Activated naive CD8-positive, alpha-beta T cell treated with anti-CD3 and anti-CD28 coated beads, Interleukin-2, amount 10 ng/mL, durations not matched to agents 7 days and 5 days (primary cell): ENCODE measurements at places on chromosomes 11 and 22. TPM values are rescaled to one million over a fixed set of nuclear protein-coding genes. Genes with fewer than 3 reads are reported as not detected.

DNA sequence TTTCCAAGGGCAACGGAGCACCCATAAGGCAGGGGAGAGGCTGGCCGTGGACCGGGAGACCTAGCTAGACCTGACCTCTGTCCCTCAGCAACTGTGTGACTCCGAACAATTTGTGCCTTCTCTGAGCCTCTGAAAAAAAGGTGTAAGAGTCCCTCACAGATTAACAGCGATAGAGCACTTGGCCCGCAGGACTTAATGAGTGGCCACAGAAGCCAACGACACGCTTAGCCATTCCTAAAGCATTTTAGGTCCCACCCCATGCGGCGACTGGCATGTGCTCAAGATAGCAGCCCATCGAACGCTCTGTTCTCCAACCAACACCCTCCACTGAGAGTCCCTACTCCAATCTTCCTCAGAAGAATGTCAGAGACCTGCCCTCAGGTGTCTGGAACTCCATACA is 1.5 kb downstream of the SULT4A1 start:
- DNase-seq, result no peak

GRCh38 chr11:102423936-102424335 is 28.6 kb downstream of the TMEM123 start:
- no peak for DNase-seq

The ESAM gene
- total RNA-seq, result 0.91 TPM

The CYTH4 gene
- total RNA-seq, result 149 TPM

DNA sequence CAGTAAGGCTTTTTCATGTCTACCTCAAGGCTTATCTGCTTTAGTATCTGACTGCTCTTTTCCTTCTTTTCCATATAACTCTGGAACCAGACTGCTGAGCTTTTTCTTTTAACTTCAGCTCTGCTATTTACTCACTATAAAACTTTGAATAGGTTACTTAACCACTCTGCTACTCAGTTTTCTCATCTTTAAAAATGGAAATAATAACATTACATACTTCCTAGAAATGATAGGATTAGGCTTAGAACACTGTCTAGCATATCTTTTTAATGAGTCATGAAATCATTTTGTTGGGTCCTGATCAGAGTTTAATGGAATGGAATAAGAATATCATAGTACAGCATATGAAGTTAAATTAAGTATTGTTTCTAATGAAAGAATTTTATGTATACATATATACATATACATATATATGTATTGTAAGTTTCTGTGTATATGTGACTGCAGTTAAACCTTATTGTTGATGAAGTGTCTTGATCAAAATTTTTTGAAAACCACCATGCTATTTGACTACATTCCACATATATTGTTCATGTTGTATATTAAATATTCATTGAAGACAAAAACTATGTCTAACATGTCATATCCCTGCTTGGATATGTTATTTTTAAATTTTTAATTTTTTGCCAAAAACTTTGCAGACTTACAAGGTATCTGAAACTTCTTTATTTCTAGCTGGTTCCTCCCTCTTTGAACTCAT is 120.2 kb downstream of the METTL15 start:
- DNase-seq, result no peak

- DNase-seq, result no peak
These were observed 40.7 kb downstream of the JHY start for GRCh38 chr11:122923302-122923701.

DNA sequence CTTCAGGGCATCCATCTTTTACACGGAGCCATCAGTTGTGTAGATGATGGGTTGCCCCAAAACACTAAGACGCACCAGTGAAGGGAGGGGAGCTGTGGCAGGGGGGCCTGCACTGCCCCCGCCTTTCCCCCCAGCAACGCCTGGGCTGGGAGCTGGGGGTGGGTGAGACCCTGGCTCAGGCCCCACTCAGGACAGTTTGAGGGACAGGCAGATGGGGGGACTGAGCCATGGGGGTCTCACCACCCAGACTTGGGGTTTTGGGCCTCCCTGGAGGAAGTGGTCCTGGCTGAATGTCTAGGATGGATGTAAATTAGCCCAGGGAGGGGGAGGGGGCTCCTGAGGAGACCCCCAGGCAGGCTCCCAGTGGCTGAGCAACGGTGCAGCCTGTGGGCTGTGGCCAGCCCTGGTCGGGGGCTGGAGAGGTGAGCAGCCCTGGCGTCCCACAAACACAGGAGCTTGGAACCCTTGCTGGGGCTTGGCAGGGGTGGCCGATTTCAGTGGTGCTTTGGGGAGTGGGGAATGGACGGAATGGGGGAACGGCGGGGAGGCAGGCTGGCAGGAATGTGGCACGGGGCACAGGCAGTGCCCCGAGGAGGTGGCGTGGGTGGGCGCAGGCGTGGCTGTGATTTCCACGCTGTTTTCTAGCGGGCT is 6.1 kb downstream of the PARVB start:
- DNase-seq, result no peak

GRCh38 chr22:41695211-41695610 is 4.1 kb upstream of the MEI1 start:
- DNase-seq, result no peak

- DNase-seq, result no peak
These were observed 21.6 kb upstream of the PEX26 start for GRCh38 chr22:18056161-18056666.

- no peak for DNase-seq
These were observed 1.5 kb downstream of the PTGDR2 start for GRCh38 chr11:60854140-60854846.

GRCh38 chr11:122690801-122691548 is 35.5 kb downstream of the UBASH3B start:
- no peak for DNase-seq

- no peak for DNase-seq
These were observed 403.6 kb downstream of the MN1 start for GRCh38 chr22:27397954-27398342.

- DNase-seq, result no peak
These were observed 501.0 kb upstream of the LUZP2 start for GRCh38 chr11:23995891-23996290.

DNA sequence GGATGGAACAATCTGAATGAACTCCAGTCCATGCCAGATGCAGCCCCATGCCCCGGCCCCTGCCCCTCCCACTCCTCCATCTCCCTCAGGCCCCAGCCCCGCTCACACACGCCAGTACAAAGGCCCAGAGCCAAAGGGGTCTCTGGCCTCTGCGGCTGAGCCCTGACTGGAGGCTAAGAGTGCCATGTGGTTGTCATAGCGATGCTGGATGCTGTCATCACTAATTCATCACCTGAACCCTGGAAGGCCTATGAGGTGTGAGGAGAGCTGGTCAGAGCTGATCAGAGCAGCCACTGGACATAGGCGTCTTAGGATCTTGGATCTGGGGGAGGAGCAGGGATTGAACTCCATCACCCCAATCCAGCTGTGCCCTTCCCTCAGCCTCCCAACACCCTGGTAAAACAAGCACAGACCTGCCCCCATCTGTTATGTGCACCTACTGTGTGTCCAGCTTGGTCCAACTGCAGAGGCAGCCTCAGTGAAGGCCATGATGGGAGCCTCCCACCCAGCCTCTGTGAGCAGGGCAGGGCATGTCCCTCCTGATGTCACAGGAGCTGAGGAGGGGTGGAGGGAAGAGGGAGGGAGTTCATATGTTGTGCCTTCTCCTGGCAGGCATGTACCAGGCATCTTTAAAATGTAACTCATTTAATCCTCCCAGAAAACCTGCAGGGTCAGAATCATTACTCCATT is 16.7 kb downstream of the PDE2A start:
- no peak for DNase-seq

GRCh38 chr11:2269601-2270321 is 627 bp downstream of the ASCL2 start:
- DNase-seq, result peak; percentile 64

DNA sequence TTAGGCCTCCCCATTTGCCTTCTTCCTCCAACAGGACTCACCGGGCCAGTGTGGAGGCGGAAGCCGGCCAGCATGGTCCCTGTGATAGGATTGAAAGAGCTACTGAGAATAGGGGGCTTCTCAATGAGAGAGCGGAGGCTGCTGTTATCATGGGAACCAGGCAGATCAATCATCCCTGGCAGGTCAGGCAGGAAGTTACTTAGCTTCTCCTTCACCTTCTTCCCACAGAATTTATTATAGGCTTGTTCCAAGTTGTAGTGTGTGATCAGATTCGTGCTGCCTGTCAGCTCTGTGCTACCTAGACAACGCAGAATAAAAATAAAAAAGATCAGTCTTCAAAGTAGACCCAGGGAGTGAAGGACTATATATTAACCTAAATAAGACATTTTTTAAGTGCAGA is 7.1 kb downstream of the MED19 start:
- DNase-seq, result no peak

DNA sequence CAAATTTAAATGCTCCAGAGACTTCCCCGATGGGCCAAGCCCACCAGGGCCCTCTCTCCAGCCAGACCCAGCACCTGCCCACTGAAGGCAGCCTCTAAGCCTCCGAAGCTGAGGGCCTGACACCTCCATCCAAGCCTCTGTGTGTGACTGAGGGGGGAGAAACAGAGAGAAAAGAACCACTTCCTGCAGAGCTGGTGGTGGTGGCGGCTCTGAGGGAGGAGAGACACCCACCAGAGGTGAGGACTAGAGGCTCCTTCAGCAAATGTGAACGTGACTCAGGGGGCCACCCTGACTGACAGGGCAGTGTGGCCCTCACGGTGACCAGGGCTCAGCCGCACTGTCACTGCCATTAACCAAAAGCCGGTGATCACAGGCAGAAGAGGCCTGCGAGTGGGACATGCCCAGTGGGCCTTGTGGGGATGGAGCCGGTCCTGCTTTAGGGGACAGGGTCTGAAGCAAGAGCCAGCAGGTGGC is 31.0 kb upstream of the CD5 start:
- peak; percentile 78 for DNase-seq

DNA sequence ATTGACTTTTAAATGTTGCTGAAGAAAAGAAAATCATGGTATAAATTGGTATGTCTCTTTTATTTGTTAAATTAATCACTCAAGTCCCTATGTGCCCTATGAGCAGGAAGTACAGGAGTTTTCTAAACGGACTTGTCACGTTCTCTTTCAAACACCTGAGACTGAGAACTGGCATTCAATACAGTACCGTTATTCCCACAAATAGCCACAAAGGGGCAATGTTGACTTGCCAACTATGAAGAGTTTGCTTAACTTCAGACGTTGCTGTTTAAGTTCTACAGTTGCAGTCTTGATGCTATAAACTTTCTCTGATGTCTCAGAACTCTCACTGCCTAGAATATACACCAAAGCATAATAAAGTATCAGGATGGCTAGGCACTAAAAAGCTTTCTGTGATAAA is 7.6 kb downstream of the OR56A1 start:
- DNase-seq, result no peak

- no peak for DNase-seq
These were observed 18.3 kb upstream of the TCF20 start for GRCh38 chr22:42288791-42289190.

DNA sequence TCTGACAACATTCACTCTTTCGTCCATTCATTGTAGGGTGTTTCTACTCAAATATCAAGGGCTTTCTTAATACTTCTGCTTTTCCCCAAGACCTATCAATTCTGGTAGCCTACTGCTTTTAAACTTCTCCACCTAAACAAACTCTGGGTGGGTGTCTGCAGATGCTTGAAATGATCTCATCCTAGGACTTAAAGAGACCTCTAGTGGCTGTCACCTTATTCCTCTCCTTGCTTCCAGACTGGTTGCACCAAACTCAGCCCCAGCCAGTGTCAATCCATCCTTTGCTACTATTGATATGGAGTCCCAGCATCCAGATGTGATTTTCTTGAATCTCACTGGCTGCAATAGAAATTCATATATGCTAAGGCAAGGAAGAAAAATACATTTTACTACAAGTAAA is 274.7 kb downstream of the NXPE2 start:
- DNase-seq, result no peak

- DNase-seq, result no peak
These were observed 136.0 kb downstream of the SWAP70 start for GRCh38 chr11:9799886-9800285.

GRCh38 chr22:23098718-23099530 is 28.6 kb downstream of the GNAZ start:
- DNase-seq, result no peak

DNA sequence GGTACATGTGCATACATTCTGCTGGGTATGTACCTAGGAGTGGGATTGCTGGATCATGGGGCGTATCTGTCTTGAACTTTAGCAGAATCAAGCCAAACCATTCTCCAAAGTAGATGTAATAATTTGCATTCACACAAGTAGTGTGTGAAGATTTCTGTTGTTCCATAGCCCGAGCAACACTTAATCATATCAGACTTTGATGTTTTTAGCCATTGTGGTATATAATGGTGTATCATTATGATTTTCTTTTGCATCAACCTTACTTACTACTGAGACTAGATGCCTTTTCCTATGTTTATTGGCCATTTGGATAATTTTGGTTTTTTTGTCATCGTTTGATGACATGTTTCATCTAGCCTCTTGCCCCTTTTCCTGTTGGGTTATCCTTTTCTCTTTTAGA is 72.0 kb upstream of the TNRC6B start:
- no peak for DNase-seq

DNA sequence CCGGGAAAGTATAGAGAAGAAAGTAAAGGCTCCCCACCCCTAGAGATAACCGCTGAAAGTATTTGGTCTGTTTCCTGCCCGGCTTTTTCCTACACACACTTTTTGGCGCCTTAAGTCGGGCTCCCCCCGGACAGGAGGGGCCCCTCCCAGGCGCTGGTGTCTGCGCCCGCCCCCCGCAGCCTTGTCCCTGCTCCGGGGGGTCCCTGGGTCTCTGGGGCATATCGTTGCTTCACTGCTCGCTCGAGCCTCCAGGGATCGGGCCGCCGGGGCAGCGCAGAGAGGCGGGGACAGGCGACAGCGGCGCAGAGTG is 928 bp upstream of the CRACR2B start:
- DNase-seq, result no peak

GRCh38 chr11:131483877-131484276 is 113.5 kb downstream of the NTM start:
- no peak for DNase-seq

The CD151 gene
- 36.4 TPM for total RNA-seq

DNA sequence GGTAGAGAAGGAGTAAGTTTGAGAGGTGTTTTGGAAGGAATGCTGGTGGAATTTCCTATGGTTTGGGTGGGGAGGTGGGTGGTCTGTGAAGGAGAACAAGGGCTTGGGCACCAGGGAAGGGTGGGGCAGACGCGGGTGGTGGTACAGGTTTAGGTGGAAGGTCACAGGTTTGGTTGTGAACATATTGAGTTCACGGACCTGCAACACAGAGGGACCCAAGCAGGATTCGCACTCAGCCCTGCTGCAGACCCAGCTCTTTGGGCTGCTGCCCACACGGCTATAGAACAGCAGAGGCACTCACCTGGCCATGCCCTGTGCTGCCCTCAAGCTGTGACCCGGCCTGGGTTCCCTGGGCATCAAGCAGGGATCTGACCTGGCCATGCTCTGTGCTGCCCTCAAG is 33.5 kb upstream of the EMID1 start:
- DNase-seq, result no peak

- DNase-seq, result no peak
These were observed 59.2 kb downstream of the CCDC83 start for GRCh38 chr11:85914425-85914824.

The C22orf15 gene
- total RNA-seq, result 2.1 TPM

The GGT5 gene
- 0.11 TPM for total RNA-seq

DNA sequence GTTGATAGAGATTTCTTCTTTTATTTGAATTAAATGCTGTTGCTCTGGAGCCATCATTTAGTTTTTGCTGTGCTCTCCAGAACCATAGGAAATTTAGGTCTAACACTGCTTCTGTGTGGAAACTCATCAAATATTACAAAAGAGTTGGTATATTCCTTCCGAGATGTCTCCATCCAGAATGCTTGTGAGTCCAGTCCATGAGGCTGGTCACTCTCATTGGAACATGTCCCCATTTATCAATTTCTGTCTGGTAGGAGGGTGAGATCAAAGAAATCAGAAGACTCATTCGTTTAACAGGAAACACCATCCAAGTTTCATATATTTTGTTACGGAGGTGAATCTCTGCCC is 52.4 kb upstream of the LMO2 start:
- DNase-seq, result no peak

- no peak for DNase-seq
These were observed 80.0 kb upstream of the EIF3D start for GRCh38 chr22:36608987-36609386.
